ACHN (cell line): ENCODE measurements at places on chromosomes 13 and 19.

GRCh38 chr19:39297931-39298634 lies 1.9 kb downstream of the IFNL1 start:
- DNase-seq, result no peak

GRCh38 chr13:105059786-105060185 lies 1475.7 kb downstream of the EFNB2 start:
- DNase-seq, result no peak

GRCh38 chr13:31885994-31886393 lies 145.6 kb upstream of the FRY start:
- DNase-seq, result no peak

- peak; percentile 43 for DNase-seq
Observed at GRCh38 chr13:29162638-29163235, 342.6 kb downstream of the MTUS2 start.

GRCh38 chr13:26343816-26344215 lies 89.9 kb downstream of the CDK8 start:
- DNase-seq, result no peak

GRCh38 chr19:42191330-42191729 lies 26.1 kb downstream of the DEDD2 start:
- no peak for DNase-seq

DNA sequence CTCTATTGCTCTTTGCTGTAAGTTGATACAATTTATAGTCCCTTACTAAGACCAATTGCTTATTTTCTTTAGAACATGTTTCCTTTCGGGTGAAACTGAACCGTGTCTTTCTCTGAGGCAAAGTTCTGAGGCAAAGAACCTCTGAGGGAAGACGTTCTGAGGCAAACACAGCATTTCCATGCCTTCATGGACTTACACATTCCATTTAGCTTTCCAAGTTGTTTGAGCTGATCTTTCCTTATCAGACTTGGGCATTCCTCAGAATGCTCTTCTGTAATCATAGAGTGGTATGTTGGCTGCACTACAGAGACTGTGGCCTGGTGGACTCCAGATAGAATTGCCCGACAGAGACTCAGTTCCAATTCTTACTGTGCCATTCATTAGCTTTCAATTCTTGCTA lies 579.1 kb downstream of the KCTD12 start:
- DNase-seq, result no peak

DNA sequence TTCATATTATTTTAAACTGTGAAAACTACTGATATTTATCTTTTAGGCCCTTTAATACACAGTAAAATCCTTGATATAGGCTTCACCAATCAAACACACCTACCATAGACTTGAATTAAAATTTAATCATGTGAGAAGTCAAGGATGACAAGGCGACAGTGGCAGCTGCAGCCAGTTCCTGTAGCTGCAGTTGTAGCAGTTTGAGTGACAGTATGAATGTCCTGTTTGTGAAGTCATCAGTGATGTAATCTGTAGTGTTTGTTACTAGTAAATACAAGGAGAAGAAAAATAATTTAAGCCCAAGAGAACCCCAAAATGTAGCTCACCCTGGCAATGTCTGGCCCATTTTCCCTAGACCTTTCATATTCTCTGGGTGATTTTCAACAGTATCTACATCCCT lies 897.0 kb downstream of the SLITRK6 start:
- no peak for DNase-seq

GRCh38 chr19:10259162-10259905 lies 7.3 kb downstream of the MRPL4 start:
- DNase-seq, result peak; percentile 83
